ENCODE measurements at places on chromosomes 5 and 9. TPM values are rescaled to one million over a fixed set of nuclear protein-coding genes. Genes with fewer than 3 reads are reported as not detected.

Gene PLEKHG4B
- polyA plus RNA-seq: 0.01 TPM

Gene CDC20B
- polyA plus RNA-seq: not detected

Gene GABRA1
- polyA plus RNA-seq: not detected

Gene ZNF354C
- polyA plus RNA-seq: 3.7 TPM

Gene GHR
- 26.5 TPM for polyA plus RNA-seq

Gene PCDHB14
- 0.32 TPM for polyA plus RNA-seq

Gene UGT3A1
- polyA plus RNA-seq: 0.21 TPM

Gene CCL27
- polyA plus RNA-seq: 0.31 TPM

Gene LRRC70
- polyA plus RNA-seq: 0.17 TPM

Gene CCDC171
- polyA plus RNA-seq: 0.20 TPM

Gene MORN5
- not detected for polyA plus RNA-seq

Gene IL33
- 2.0 TPM for polyA plus RNA-seq

Gene GMCL2
- not detected for polyA plus RNA-seq

Gene PPP3R2
- polyA plus RNA-seq: not detected

Gene FAM221B
- not detected for polyA plus RNA-seq

Gene FAM81B
- polyA plus RNA-seq: not detected

Gene ARID3C
- polyA plus RNA-seq: not detected

Gene SPINK7
- polyA plus RNA-seq: not detected

Gene OBP2B
- polyA plus RNA-seq: not detected

Gene PCDHGC5
- polyA plus RNA-seq: not detected

Gene MIER3
- 5.3 TPM for polyA plus RNA-seq

Gene LECT2
- not detected for polyA plus RNA-seq

Gene N4BP3
- polyA plus RNA-seq: 4.0 TPM

Gene SH3RF2
- 1.1 TPM for polyA plus RNA-seq

Gene SLC45A2
- polyA plus RNA-seq: not detected

Gene RMI1
- 2.8 TPM for polyA plus RNA-seq

Gene WNK2
- polyA plus RNA-seq: 11.9 TPM

Gene NDOR1
- polyA plus RNA-seq: 6.3 TPM

Gene ADCY2
- 35.0 TPM for polyA plus RNA-seq

Gene PCDHGC4
- 0.18 TPM for polyA plus RNA-seq

Gene DOCK8
- polyA plus RNA-seq: 0.82 TPM

Gene ECM2
- 1.2 TPM for polyA plus RNA-seq

Gene SLC6A3
- polyA plus RNA-seq: under 0.01 TPM

Gene CCNO
- not detected for polyA plus RNA-seq

Gene STPG3
- 0.08 TPM for polyA plus RNA-seq

Gene TMC1
- polyA plus RNA-seq: 0.08 TPM

Gene PTBP3
- 2.8 TPM for polyA plus RNA-seq

Gene LCN10
- 3.0 TPM for polyA plus RNA-seq

Gene PPIC
- polyA plus RNA-seq: 36.5 TPM

Gene TRIP13
- polyA plus RNA-seq: 0.44 TPM

Gene NPR3
- 1.8 TPM for polyA plus RNA-seq

Gene GPRIN1
- polyA plus RNA-seq: 0.23 TPM

Gene SAXO1
- polyA plus RNA-seq: 0.38 TPM

Gene PRLR
- polyA plus RNA-seq: 0.04 TPM

Gene IFNK
- not detected for polyA plus RNA-seq

Gene STK32A
- polyA plus RNA-seq: 0.09 TPM

Gene PLK2
- 4.2 TPM for polyA plus RNA-seq

Gene LCN15
- polyA plus RNA-seq: 0.14 TPM

Gene CDHR2
- 0.03 TPM for polyA plus RNA-seq

Gene DAB2
- polyA plus RNA-seq: 5.7 TPM

Gene CDH9
- polyA plus RNA-seq: not detected

Gene C5orf52
- polyA plus RNA-seq: not detected

Gene CAVIN4
- 59.2 TPM for polyA plus RNA-seq

Gene SNCAIP
- 0.18 TPM for polyA plus RNA-seq

Gene CTXN3
- polyA plus RNA-seq: not detected

Gene PDCD1LG2
- polyA plus RNA-seq: 0.38 TPM

Data from psoas muscle (tissue), 8 donors.